Activated CD8-positive, alpha-beta memory T cell treated with anti-CD3 and anti-CD28 coated beads for 4 hours (primary cell): ENCODE measurements at places on chromosomes 6 and 20.

GRCh38 chr6:119526561-119527230 is 177.1 kb upstream of the MAN1A1 start:
- no peak for DNase-seq

DNA sequence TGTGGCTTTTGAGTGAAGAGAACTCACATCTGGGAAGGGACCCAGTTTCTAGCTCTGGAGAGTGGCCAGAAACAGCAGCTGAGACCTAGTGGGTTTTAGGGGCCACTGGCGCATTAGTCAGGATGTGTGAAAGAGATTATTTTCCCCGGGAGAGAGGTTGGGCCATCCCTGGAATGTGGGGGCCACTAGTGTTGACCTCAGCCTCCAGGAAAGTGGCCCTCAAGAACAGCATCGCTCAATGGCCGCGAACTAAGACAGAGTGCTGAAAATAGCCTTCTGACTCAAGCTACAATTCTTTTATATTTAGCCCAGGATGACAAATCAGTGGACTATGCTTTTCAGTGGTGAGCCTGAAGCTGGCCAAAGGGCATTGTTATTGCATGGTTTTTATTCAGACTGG is 210.4 kb upstream of the RNF24 start:
- DNase-seq, result no peak

GRCh38 chr6:8157839-8158238 is 55.5 kb upstream of the EEF1E1 start:
- no peak for DNase-seq

GRCh38 chr6:17004269-17004668 is 97.6 kb upstream of the STMND1 start:
- DNase-seq, result no peak

- DNase-seq, result no peak
These were observed 524.3 kb downstream of the EYS start for GRCh38 chr6:65182681-65183080.

DNA sequence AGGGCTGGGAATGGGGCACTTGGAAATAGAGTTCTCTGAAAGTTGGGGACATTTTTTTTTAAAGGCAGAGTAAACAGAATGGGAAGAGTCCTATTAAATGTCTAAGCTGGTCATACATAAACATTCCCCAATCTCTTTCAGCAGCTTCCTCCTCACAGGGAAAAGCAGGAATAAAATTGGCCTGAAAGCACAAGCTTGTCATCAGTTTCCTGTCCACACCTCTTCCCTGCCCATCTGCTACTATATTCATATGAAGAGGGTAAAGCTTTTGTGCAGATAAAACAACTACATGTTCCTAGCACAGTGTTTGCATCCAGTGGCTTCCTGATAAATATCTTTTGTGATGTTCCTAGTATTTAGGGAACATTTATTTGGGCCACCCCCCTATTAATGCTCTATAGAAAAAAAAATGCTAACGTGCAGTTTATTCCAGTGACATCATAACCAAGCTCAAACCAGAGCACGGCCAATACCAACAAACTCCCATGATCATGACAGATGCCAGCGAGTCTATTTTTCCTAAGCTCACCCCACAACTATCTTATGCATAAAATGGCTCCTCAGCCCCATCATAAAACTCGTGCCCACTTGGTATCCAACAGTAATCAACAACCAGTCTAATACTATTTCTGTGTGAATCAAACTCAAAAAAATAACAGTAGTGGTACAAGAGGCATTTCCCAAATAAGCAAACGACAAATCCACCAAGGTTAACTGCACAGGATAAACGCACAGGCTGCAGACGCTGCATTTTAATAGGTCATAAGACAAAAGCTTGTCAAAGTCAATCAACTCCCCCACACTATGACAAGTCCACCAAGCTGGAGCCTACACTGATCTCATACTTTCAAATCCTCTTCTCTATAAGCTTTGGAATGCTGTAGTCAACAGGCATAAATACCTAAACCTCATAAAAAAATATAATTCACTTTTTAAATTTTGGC is 95.3 kb downstream of the EPB41L2 start:
- no peak for DNase-seq

DNA sequence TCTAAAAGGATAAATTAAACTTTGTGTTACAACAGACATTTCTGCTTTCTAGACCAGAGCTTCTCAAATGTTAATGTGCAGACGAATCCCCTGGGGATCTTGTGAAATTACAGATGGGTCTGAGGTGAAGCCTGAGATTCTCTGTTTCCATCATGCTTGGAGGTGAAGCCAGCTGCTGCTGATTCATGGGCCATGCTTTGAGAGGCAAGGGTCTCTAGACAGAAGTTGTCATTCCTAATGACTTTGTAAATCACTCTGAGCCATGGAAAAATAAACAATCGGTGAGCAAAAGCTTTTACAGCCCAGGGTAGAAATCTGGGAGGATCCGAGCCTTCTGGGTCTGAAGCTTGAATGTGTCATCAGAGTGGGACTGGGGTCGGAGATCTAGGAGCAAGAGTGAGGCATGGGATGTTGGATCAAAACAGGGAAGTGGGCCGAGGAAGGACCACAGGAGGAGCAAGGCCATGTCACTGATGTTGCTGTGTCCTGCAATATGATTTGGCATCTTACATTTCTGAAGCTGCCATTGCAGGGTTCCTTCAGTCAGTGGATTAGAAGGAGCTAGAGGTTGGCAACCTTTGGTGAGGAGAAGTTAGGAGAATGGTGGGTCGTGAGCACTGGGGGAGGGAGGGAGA is 77.3 kb downstream of the TRMT11 start:
- DNase-seq, result no peak

- DNase-seq, result no peak
These were observed 36.6 kb downstream of the NUDT3 start for GRCh38 chr6:34355889-34356288.

- DNase-seq, result no peak
These were observed 141.8 kb downstream of the TMEM200A start for GRCh38 chr6:130507666-130508028.

GRCh38 chr6:123448306-123448884 is 188.4 kb downstream of the TRDN start:
- DNase-seq, result no peak

DNA sequence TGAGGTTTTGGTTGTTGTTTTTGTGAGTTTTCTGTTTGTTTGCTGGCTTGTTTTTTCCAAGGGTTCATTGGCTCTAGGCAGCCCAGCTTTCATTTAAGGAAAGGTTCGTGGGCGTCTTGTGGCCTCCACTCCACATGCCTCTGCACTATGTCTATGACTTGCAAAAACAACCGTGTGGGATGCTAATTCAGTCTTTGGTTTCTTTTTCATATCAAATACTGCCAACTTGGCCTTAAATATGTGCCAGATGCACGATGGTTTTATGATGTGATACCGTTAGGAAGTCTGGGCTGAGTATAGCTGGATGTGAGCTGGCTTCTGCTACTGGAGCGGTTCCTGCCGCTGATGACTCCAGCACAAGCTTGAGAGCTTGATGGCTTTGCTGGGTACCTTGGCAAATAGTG is 96.3 kb downstream of the BMP2 start:
- no peak for DNase-seq

DNA sequence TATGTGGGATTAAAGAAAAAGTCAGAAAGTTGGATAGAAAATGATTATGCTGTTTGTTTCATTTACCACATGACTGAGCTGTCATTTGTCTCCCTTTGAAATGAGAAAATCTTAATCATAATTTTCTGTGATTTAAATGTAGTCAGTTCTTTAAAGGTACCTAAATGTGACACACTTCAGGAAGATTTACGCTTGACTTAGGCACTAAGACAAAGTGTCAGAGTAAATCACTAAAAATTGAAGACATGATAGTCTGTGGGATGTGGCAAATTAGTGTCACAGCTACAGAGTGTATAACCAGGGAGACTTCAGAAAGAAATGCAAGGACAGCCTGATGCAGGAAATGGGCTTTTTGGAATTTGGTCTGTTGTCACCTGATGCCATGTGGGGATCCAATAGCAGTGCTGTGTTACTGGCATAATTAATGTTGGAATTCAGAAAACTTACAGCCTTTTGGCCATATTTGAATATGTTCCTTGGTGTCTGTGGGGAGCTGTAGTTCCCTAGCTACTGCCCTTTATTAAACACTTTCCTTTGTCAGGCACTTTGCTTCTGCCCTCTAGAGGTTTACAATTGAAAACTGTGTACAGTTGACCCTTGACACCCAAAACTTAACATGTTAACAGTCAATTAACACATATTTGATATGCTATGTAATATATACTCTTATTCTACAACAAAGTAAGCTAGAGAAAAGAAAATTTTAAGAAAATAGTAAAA is 493.8 kb downstream of the UTRN start:
- DNase-seq, result no peak

DNA sequence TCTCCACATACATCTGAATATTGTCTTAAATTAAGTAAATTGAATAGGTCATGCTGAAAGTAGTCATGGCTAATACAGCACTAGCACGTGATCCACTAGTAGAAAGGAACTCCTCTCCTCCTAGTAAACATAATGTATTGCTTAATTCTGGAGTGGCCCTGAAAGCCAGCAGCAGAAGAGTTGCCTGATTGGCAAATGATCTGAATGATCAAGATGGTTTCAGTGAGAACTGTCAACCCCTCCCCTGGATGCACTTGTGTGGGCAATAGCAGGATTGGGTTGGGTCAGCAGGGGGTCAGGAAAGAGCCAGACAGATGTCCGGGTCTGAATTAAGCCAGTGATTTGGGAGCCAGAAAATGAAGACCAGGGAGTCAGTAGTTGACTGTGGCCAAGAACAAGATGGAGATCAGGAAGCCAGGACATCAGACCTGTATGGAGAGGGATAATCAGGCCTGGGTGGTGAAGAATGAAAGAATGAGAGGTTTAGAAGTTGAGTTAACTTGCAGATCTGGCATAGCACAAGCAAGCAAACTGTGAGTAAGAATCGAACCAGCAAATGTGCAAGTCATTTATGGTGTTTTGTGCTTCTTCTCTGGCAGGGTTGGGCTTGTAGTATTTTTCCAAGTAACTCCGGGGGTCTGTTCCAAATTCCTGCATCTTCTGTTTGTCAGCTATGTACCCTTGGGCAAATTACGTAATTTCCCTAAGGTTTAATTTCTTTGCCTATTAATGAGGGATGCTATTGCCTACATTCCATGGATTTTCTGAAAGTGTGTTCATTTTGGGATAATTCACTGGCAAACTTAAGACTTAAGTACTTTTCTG is 304.9 kb downstream of the CD109 start:
- no peak for DNase-seq

DNA sequence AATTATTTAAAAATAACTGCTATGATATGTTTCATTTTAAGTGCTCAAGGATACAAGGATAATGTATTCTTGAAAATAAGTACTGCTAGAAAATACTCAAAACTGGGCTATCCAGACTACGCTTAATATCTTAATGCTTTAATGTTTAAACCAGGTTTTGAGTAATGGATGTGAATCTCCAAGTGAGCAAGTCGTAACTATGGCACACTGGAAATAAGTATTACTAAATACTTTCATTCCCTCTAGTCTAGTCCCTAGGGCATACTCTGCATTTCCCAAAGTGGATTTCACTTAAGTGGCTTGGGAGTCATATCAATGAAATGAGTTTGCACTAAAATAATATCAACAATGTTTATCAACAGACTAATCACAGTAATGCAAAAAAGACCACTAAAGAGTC is 48.1 kb downstream of the HMGCLL1 start:
- no peak for DNase-seq

DNA sequence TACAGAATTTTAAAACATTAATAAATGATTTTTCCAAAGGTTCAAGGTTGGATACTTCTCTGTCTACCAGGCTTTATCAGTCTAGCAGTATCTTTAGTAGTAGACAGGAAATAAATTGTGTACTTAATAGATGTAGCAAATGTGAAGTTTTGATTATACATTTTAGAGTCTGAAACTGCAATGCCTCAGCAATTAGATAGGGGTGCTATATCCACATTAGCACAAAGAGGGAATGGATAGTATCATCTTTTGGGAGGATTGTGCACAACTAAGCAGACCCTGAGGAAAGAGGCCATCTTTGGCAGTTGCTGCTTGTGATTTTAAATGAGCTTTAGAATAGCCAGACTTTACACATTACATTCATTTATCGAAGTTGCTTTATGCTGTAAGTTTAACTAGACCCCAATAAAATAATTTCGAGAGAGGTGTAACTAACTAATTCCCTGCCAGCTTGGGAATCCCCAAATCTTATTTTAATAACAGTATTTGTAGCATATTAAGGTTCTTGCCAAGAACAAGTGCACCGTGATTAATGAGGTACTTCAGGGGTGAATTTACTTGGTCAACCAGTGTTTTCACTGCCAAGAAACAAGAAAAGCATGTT is 2.8 kb downstream of the KCNQ5 start:
- no peak for DNase-seq

- no peak for DNase-seq
These were observed 328.3 kb downstream of the TAF4 start for GRCh38 chr20:61737346-61737745.

GRCh38 chr6:154359161-154359574 is 2.6 kb upstream of the IPCEF1 start:
- DNase-seq, result no peak

GRCh38 chr6:118594877-118595276 is 46.8 kb downstream of the PLN start:
- DNase-seq, result no peak

DNA sequence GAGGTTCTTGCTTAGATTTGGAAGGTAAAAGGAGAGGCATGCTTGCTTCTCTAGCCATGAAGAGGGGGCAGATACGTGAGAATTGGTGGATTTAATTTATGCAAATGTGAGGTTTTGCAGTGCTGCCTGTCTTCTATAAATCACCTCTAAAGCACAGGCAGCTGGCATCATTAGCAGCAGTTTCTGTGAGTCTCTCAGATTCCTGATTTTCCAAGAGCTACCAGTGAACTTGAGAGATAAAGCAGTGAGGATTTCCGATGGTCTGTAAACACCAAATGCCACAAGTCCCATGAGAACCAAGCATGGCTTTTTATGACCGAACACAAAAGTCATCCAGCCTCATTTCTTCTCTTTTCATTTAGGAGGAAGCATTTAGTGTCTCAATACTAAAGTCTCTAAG is 3.2 kb upstream of the SIRPB2 start:
- DNase-seq, result no peak

DNA sequence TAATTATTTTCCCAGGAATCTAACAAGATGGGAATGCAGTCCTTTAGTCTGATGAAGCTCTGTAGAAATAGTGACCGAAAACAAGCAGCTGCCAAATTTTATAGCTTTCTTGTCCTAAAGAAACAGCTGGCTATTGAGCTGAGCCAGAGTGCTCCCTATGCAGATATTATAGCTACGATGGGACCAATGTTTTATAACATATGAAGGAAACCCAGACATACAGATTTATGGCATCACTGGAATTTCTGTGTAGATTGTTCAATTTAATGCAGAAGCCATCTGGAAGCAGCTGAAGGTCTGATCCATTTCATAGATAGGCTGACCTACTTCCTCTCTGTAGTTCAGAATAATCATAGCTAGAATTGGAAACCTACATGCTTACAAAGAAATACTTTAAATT is 11.8 kb upstream of the SNPH start:
- DNase-seq, result no peak

DNA sequence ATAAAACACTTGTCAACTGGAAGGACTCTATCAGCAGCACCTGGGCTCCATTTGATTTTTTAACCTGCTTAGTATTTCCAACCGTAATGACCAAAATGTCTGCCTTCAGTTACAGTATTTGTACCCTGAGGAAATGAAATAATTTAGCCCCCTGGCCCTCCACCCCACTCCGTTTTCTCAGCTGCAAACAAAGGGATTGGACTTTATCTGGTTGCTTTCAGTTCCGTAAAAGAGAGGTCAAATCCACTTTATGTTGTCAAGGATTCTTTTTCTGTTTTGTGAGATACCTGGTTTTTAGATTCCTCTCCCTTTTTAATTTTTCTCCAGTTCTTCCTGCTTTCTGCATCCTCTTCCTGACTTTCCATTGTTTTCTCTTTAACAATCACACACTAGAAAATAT is 64.4 kb upstream of the BMP2 start:
- no peak for DNase-seq
